ENCODE measurements at places on chromosomes 11 and 22. TPM values are rescaled to one million over a fixed set of nuclear protein-coding genes. Genes with fewer than 3 reads are reported as not detected.

DNA sequence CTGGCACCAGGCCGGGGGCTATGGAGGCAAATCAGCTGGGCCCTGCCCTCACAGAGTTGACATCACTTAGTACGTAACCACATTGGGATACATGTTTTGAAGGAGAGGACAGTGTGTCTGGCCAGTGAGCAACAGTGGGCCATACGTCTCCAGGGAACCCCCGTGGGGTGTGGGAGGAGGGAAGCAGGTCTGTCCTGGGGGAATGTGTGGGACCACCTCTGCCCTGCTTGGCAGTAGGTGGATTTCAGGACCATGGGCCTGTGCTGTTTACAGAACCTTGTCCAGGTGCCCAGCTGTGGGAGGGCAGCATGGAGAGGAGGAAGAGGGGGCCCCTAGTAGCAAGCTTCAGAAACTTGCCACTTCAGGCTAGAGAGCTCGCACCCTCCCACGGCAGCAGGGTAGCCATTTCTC, 21.0 kb downstream of the P2RY2 start:
- no peak for DNase-seq

- DNase-seq, result no peak
Observed at GRCh38 chr11:131302836-131303235, 67.6 kb upstream of the NTM start.

- no peak for DNase-seq
Observed at GRCh38 chr11:17695454-17696441, 23.6 kb upstream of the MYOD1 start.

DNA sequence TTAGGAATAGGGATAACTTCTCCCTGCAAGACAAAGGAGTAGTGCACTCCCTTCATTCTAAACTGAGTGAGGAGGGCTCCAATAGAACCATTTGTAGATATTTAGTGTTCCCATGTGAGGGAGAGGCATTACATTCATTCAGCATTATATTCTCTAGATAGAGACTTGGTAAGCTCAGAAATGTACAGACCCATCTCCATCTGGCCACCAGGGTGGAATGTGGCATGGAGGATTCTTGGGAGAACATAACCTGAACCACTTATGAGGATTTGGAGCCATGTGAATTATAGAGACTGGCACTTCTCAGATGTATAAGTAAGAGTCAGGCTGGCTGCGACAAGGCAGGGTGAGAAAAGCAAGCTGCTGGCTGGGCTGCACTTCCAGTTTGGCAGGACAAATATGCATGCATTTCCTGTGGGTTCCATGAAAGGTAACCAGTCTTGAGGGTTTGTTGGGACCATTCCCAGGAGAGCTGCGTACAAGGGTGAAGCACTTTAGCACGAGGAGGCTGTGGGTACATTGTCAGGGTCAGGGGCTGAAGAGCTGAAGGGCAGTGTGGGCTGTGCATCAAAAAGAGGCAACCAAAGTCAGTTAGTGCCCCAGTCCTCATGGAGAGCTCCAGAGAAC, 9.2 kb downstream of the RRP8 start:
- no peak for DNase-seq

DNA sequence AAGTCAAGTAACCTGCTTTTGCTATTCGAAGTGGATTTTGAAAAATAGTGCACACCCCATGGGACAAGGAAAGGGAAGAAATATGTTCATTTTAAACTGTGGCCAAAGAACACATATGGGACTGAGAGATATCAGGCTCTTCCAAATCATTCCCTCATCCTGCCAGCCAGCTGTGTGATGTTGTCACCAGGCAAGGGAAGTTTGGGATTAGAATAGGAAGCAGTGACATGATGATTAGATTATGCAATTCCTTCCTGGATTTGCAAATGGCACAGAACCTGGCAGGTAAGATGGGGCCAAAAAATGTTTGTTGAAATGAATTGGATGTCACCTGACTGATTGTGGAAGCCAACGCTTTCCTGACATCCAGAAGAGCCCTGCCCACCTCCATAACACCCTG, 4.9 kb upstream of the SCN3B start:
- no peak for DNase-seq

- DNase-seq, result peak; percentile 74
Observed at GRCh38 chr22:50326956-50327710, at the start of gene DENND6B. Gene DENND6B, minus strand, starts transcription at chr22:50327012. Its CDS starts 24 bp downstream, at chr22:50326988.

The SLC22A8 gene
- total RNA-seq, result not detected

The GLB1L3 gene
- total RNA-seq, result 2.2 TPM

The SMC1B gene
- total RNA-seq, result 0.17 TPM

The ACRV1 gene
- not detected for total RNA-seq

The PHF21B gene
- total RNA-seq, result not detected

The RAB38 gene
- 2.2 TPM for total RNA-seq
